ENCODE measurements at places on chromosomes 1 and 21.

- DNase-seq: peak; percentile 44
Observed at GRCh38 chr1:64019818-64020217, 183.6 kb upstream of the UBE2U start.

GRCh38 chr1:89608319-89608983, 24.5 kb upstream of the LRRC8C start:
- no peak for DNase-seq

DNA sequence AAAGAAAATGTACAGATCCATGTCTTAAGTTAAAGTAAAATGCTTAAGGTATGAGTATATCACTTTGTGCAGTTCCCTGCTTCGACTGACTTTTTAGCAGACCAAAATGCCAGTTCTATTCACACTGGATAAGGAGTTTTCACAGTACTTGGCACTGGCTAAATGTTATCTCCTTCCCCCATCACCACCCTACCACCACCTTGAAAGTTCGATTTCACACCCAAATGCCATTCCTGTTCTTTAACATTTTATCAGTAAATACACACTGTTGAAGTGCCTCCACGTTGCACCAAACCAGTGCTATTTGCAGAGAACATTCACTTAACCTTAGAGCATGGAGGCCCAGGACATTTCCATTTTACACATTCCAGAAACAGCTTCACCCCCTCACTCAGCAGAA, 100.0 kb downstream of the URB2 start:
- no peak for DNase-seq

- no peak for DNase-seq
Observed at GRCh38 chr1:55194851-55195250, 20.3 kb downstream of the USP24 start.

- no peak for DNase-seq
Observed at GRCh38 chr1:209040351-209040750, 543.2 kb upstream of the CAMK1G start.

DNA sequence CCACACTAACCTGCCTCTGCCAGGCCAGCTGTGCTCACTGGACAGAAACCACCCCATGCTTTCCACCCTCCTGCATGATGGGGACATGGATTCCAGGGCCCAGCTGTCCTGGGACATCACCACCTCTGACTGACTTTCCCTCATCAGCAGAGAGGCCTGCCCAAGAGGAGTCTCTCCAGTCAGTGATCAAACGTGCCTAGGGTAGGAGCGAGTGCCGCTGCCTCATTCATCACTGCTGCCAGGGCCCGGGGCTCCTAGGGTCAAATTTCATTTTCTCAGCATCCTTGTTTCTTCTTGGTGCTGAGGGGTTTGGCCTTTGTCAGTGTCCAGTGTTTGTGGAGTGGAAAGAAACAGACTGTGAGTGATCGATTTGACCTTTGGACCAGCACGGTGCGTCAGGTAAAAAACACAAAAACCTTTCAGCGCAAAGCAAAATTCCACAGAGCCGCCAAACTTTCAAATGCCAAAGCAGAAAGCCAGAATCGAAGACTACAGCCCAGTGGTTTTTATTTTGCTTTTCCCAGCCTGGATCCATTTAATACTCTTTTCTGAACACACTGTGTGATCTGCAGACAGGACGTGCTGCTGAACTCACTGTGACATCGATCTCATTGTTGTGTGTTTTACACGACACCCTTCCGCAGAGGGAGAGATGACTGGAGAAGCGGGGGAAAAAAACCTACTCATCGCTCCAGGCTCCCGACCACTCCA, 43.2 kb downstream of the CAPN8 start:
- DNase-seq: no peak

DNA sequence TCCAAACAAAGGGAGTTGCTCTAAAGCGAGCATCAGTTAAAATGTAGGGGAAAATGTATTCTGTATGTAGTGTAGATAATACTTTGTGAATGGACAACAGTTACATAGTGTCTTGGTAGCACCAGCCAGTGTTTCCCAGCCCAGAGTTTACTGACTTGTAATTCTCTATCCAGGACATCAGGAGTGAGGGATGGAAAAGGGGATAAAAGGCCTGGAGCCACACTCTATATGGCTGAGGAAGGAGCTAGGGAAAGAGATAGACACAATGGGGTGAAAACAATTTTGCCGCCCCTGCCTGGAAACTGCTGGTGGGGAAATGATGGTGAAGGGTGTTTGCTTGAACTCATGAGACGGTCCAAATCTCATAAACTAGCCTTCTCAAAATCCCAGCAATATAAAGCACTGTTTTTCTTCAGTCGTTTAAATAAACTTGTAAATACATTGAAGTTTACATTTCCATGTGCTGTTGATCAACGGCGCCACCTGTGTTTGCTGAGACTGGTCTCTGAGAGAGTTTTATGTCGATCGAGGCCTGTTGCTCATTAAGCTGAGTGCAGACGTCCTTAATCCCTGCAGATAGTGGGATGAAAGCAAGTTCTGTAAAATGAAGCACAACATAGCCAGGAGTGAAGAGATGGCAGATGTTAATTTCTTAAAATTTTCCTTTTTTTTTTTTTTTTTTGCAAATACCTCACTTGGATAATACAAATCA, 27.9 kb upstream of the AGO1 start:
- DNase-seq: no peak

DNA sequence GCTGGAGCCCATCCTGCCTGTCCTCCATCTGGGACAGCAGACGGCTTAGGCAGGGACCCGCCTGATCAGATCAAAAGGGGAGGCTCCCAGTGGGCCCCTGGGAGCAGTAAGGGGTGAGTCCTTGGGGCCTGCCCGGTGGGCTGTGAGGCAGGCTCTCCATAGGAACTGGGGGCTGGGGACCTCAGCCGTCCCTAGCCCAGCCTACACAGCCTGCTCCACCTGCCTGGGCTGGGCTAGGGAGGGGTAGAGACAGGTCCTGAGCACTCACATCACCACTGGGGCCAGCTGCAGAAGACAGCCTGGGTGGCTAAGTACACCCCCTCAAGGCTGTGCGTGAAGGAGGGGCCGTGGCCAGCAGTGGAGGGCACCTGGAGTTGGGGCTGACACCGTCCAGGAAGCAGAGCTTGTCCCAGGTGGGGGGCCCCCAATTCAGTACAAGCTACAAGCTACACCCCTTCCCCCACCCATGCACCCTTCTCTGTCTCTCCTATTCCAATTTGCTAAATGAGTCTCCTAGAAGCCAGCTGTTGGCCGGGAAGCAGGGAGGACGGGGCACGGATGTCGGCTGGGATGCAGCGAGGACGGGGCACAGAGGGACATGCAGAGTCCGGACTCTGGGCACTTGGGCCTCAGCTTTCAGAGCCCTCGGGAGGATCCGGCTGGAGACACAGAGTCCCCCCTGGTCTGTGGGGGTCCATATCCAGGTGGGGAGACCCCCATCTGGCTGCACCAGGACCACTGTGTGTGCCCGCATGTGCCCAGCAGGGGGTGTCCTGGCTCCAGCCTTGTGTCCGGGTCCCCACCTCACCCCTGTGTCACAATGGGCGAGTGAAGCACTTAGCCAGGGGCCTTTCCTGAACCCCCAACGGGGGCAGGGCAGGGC, 1.7 kb downstream of the ISG15 start:
- DNase-seq: no peak

DNA sequence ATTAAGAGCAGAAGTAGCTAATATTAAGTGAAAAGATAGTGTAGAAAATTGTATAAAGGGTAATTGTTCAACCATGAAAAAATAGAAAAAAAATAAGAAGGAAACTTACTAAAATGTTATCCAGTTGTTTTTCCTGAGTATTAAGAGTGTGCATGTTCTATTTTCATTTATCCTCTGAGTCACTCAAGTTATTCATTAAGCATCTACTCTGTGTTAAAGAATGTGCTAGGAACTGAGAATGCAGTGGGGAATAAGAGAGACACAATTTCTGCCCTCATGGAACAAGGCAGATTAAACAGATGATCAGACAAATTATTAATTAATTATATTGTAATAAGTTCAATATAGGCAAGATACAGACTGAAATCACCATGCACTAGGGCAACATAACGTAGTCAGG, 10.8 kb upstream of the PIGK start:
- no peak for DNase-seq

GRCh38 chr1:217892750-217893149, 261.6 kb downstream of the SPATA17 start:
- no peak for DNase-seq

DNA sequence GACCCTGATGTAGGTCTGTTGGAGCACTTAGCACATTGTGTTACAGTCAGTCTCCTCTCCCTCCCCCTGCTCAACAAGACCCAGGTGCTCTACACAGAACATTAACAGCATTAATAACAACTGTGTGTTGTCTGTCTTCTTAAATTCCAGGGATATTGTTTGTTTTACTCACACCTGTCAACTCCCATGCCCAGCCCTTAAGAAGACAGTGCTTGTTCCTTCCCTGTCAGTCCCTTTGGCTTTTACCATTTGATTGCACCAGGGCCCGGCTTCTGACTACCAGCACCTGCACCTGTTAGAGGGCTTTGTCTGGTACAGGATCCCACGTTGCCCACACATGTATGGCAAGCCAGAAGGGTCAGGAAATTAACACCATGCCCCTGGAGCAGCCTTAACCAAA, 11.7 kb downstream of the RIMKLA start:
- DNase-seq: no peak

GRCh38 chr1:173038875-173039554, 11.7 kb downstream of the TNFSF18 start:
- no peak for DNase-seq

DNA sequence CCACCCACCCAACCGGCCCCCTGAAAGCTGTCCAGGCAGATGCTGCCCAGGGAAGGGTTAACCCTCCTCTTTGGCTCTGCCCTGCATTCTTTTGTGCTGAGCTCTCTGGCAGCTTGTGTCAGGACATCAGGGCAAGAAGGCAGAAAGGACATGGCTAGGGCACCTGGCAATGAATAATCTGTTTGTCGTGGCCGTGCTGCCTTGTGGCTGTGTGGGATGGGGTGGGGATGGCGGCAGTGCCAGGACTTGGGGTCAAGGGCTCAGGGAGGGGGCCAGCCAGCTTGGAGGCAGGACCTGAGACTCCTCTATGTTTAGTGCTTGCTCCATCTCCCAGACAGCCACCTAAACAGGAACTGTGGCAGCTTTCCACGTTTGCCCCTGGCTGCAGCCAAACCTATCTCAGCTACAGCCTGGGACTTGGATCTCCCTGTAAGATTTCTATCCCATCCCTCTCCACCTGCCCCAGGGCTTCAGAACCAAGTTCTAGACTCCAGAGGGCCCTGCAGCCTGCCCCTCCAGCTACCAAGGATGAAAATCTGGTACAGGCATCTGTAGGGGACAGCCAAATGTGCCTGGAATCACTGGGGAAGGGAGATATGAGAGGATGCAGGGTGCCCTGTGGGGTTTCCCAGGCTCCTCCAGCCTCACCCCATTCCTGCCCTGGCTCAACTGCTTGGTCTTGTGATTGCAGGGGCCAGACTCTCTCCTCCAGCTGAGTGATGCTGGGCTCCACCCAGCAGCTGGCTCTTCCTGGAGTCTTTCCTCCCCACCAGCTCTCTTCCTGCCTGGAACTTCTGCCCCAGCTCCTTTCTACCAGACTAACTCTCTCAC, 9.6 kb upstream of the GPR37L1 start:
- DNase-seq: peak; percentile 60

DNA sequence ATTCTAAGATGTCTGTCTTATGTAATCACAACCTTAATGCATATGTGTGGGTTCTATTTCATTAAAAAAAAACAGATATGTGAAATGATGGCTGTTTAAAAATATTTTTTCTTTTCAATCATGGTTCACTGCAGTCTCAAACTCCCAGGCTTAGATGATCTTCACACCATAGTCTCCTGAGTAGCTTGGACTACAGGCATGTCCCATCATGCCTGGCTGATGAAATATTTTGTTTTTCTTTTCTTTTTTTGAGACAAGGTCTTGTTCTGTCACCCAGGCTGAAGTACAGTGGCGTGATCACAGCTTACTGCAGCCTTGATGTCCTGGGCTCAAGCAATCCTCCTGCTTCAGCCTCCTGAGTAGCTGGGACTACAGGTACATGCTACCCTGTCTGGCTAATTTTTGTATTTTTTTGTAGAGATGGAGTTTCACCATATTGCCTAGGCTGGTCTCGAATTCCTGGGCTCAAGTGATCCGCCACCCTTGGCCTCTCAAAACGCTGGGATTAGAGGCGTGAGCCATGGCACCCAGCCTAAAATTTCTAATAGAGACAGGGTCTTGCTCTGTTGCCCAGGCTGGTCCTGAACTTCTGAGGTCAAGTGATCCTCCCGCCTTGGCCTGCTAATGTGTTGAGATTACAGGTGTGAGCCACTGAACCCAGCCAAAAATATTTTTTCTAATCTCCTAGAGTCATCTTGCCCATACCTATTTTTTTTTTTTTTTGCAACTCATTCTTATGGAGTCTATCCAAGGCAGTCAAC, 67.6 kb downstream of the GIPC2 start:
- DNase-seq: no peak

GRCh38 chr21:46077674-46078101, 20.2 kb upstream of the COL6A2 start:
- no peak for DNase-seq

- no peak for DNase-seq
Observed at GRCh38 chr1:29408831-29409605, 172.7 kb downstream of the PTPRU start.

All from hepatic stellate cell (primary cell).